CD4-positive, alpha-beta T cell treated with Interleukin-2 at 100 ng/mL for 4 hours (primary cell): ENCODE measurements at places on chromosomes 13 and 19.

DNA sequence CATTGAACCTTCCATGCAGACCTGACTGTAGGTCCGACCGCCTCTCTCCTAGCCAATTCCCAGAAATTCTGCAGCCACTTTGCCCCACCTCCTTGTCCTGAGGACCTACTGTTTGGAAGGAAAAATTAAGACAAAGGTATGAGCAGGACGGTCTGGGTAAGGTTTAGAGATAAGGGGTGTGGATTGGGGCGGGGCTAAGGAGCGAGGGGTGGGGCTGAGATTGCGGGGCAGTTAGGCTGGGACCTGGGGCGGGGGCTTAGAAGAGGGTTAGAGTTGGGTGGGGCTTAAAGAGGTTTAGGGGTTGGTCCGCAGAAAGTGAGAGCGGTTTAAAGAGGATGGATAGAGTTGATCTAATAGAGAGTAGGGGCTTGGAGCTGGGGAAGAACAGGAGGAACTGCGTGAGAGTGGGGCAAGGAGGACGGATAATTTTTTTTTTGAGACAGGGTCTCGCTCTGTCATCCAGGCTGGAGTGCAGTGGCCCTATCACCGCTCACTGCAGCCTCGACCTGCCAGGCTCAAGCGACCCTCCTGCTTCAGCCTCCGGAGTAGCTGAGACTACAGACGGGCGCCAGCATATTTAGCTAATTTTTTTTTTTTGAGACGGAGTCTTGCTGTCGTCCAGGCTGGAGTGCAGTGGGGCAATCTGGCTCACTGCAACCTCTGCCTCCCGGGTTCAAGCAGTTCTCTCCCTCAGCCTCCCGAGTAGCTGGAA is 1.7 kb upstream of the ZNF865 start:
- no peak for DNase-seq

GRCh38 chr19:55638864-55639359 is 1.9 kb upstream of the ZNF580 start:
- peak; percentile 70 for DNase-seq

GRCh38 chr19:3482507-3483225 is 575 bp downstream of the SMIM44 start:
- no peak for DNase-seq

DNA sequence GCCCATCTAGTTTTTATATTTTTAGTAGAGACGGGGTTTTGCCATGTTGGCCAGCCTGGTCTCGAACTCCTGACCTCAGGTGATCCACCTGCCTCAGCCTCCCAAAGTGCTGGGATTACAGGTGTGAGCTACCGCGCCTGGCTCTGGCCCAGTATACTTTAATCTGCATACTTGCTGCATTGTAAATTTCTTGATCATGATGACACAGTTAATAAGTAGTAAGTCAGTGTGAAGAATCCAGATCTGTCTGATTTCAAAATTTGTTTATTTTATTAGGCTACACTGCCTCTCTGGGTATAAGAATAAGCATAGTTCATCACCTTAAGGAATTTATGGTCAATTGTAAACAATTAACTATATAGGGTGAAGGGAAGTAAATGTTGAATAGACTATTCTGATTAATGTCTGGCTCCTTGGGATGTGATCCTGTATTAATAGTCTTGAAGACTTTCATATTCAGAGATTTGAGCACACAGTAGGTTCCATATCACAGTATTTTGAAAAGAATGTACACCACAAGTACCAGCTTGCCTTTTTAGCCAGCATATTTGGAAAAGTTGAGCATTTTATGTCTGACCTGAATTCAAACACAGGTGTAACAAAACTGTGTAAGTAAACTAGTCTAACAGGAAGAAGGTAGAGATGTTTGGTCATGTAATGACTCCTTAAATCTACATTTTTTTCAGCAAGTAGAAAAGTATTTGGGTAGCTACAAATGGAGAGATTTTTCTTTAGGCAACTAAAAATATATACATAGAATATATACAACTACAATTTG is 7.4 kb downstream of the ARHGAP35 start:
- DNase-seq = no peak

DNA sequence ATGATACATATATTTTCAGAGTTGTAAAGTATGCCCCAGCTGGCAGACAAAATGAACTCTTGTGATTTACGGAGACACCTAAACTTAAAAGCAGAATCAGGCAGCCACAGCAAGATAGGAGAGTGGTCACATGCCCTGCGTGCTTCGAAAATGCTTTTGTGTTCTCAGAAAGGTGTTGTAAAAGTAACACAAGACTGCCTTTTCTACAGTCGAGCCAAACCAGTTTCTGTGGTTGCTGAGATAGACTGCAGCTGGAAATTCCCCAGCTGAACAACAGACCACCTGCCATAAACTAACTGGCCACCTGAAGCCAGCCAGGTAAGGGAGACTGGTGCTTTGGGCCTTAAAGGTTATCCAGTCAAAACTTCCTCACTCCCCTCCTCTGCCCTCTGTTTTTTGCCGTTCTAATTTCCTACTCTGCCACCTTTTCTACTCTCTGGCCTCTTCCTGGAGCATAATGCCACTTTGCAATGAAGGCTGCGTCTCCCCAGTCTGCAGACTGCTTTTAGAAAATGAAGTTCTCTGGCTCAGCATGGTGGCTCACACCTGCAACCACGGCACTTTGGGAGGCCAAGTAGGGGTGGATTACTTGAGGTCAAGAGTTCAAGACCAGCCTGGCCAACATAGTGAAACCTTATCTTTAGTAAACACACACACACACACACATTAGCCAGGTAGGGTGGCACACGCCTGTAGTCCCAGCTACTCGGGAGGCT is 381.2 kb upstream of the SLITRK1 start:
- DNase-seq = no peak

GRCh38 chr19:13866463-13867046 is 10.4 kb upstream of the NANOS3 start:
- DNase-seq = no peak

GRCh38 chr13:33403807-33404362 is 118.3 kb upstream of the STARD13 start:
- DNase-seq = no peak

DNA sequence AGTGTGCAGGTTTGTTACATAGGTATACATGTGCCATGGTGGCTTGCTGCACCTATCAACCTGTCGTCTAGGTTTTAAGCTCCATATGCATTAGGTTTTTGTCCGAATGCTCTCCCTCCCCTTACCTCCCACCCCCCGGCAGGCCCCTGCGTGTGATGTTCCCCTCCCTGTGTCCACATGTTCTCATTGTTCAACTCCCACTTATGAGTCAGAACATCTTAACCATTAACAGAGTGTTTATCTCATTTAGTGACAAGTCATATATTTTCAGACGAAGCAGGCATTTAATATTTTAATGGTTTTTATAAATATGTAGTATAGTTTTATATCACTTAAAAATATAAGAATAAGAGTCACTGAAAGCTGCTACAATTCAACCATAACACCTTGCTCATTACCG is 780.5 kb upstream of the ARGLU1 start:
- no peak for DNase-seq

DNA sequence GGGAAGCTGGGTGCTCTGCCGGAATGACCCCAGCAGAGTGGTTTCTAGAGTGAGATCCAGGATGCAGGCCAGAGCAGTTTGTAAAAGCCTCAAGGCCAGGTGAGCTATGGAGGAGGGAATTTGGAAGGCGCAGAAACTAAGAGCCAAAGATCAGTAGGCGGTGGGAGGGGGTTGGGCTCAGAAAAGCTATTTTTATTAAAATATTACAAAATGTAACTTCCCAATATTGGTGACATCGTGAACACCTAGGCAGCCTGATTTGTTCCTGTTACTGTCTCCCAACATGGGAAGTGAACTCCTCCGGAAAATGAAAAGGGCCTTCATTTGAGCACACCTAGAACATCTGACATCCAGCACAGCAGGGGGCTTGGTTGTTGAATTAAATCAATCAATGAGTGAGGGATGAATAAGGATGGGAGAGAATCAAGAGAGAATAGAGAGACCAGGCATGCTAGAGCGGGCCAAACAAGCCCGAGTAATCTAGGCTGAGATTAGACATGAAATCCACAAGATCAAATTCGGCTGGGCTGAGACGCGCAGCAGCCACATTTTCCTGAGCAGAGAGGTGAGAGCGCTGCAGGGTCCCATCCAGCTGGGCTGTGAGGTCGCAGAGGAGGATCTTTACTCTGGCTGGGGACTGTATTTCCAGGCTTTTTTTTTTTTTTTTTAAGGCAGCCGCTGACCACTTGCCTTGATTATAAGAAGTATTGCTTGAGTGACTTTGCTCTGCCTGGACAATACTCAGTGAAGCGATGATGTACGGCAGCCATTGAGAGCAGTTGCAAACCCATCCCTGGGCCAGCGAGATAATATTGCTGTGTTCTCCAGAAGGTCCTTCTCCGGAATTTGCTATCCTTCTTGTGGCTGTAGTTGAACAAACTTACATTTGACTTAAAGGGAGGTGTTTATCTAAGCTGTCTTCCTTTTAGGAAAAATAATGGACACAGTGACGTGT is 178.0 kb upstream of the KL start:
- DNase-seq = no peak
